SIG-M5 (cell line): ENCODE measurements at places on chromosomes 11 and 22.

- no peak for DNase-seq
These were observed 35.4 kb downstream of the NFAM1 start for GRCh38 chr22:42396621-42397331.

DNA sequence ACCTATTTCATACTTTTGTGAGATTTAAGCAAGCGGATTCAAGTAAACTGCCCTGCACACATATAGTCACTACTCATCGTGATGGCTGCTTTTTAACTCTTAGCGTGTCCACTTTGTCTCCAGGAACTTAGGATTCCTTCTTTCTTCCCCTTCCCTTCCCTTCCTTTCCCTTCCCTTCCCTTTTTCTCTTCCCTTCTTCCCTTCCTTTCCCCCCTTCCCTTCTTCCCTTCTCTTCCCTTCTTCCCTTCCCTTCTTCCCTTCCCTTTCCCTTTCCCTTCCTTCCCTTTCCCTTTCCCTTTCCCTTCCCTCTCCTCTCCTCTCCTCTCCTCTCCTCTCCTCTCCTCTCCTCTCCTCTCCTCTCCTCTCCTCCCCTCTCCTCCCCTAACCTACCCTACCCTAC lies 65.9 kb downstream of the LIF start:
- no peak for DNase-seq

DNA sequence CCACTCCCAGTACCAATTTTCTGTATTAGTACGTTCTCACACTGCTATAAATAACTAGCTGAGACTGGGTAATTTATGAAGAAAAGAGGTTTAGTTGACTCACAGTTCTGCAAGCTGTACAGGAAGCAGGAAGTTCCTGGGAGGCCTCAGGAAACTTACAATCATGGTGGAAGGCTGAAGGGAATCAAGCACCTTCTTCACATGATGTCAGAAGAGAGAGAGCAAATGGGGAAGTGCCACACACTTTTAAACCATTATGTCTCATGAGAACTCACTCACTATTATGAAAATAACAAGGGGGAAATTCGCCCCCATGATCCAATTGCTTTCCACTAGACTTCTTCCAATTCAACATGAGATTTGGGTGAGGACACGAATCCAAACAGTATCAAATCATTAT lies 271.4 kb downstream of the ETS1 start:
- DNase-seq = no peak

- DNase-seq = no peak
These were observed 189.5 kb downstream of the DDX10 start for GRCh38 chr11:108854346-108854745.

DNA sequence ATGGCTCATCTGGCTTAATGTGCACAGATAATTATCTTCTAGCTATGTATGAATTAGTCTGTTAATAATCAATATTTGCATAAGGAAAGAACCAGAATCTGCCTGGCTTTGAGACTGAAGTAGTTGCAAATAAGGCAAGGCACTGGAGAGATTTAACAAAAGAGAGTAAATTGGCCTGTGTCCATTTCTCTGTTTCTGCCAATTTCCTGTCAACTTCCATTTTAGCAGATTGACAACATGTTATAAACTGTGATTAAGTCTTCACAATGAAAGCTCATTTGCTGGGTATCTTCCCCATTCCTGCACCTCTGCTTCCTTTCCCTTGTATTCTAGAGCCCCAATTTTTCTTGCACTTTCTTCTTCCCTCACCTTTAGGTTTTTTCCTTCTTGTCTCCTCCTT lies 5.3 kb upstream of the TMEM123 start:
- no peak for DNase-seq

GRCh38 chr22:40922484-40923303 lies 28.5 kb upstream of the RBX1 start:
- DNase-seq = no peak

DNA sequence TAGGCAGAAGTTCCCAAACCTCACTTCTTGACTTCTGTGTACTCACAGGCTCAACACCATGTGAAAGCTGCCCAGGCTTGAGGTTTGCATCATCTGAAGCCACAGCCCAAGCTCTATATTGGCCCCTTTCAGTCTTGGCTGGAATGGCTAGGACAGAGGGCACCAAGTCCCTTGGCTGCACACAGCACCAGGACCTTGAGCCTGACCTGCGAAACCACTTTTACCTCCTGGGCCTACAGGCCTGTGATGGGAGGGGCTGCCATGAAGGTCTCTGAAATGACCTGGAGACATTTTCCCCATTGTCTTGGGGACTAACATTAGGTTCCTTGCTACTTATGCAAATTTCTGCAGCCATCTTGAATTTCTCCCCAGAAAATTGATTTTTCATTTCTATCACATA lies 288.3 kb upstream of the ZC3H12C start:
- DNase-seq = no peak

DNA sequence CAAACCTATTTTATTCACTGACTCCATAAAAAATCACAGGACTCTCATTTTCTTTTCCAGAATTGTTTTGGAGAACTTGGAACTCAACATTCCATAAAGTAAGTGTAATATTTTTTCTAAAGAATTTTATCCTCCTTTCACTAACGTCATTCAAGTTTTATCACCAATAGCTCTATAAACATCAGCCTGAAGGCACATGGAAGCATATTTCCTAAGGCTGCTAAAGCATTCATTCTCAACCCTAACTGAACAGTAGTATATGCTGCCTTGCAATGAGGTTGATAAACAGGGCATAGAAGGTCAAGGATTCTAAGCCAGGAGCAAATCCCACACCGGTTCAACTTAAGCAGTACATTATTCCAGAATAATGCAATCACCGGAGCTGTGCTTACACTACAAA lies 273.9 kb downstream of the RAB38 start:
- DNase-seq = no peak

DNA sequence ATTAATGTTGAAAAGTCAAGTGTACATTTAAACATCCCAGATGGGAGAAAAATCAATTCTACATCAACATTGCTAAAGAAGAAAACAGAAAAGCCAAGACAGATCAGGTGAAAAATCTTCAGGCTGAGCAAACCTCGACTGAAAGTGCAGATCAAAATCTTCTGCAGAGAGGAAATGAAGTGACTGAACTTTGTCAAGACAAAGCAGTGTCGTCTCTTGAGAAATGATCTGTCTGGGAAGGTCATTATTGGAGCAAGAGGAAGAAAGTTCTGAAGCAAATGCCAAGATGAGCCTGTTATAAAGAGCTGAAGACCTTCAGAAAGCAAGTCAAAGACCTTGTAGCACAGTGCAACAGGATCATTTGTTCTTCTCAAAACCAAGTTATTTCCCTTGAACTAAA lies 5.8 kb upstream of the PLEKHB1 start:
- no peak for DNase-seq
